ENCODE measurements at places on chromosomes 7 and 10.

GRCh38 chr10:123103944-123104343 lies 31.8 kb upstream of the HMX3 start:
- no peak for DNase-seq

GRCh38 chr10:126223512-126224067 lies 164.7 kb downstream of the ADAM12 start:
- DNase-seq, result no peak

DNA sequence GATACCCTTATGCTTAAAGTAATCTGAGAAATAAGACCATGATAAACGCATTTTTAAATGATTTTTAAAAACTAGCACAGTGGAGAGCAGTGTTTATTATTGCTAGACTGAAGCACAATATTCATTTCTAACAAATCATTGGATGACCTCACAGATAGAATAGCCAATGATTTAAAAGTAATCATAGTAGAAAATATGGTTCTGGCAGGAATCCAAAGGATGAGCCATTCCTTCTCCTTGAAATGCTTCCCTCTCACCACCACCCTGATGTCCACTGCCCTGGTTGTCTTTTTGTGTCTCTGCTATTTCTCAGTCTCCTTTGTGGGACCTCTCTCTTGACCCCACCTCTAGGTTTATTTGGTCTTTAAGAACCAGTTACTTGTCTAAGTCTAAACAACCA lies 64.9 kb downstream of the PRKG1 start:
- DNase-seq, result no peak

- no peak for DNase-seq
Measured at GRCh38 chr7:117859246-117859812, 13.9 kb downstream of the CTTNBP2 start.

DNA sequence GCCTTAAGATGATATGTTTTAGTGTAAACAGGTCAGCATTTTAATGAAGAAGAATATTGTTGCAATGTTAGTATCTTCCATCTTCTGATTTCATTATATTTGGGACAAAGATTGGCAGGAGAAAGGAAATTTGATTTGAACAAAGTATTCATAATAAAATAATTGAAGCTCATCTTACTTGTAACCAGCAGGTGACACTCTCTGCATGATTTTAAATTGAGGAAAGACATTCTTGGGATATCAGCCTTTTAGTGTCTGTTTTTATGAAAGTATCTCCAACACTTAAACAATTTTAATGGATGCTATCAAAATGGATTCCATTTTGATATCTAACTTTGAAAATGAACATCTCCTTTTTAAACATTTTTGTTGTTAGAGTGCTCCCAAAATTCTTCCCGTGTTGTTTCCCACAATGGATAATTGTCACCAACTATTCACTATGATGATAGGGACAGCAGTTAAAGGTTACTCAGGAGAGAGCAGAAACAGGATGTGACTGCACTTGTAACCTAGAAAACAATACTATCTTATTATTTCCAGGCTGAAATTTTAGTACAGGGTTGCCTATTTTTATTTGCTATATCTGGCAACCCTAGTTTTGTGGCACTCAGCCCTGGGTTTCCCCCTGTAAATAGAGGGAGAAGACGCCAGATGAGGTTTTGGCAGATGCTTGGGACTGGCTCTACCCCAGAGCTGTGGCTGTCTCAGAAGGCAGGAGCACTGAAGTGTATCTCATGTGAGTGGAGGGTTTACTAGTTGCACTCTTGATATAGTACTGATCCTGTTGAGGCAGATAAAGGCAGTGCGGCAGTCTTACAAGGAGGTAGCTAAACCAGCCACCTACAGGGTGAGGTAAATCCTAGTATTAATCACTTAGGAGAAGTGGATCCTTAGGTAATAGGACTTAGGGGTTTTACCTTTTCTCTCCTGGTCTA lies 31.0 kb upstream of the ABCB4 start:
- DNase-seq, result peak; percentile 13

Measured in AML-193 (cell line).